ENCODE measurements at places on chromosomes 5 and 9. TPM values are rescaled to one million over a fixed set of nuclear protein-coding genes. Genes with fewer than 3 reads are reported as not detected.
A peak's percentile ranks its signal among the peaks of the same experiment; 100 is the strongest.

- H3K27ac ChIP-seq: no peak overlapping the region
- no peak overlapping the region for H3K4me3 ChIP-seq
- DNase-seq: no peak
- H3K36me3 ChIP-seq: no peaks in the 10 kb centered on the region
Measured at GRCh38 chr9:104269374-104269773, 175.3 kb downstream of the SMC2 start.

GRCh38 chr5:147037515-147038205 is 159.1 kb upstream of the PPP2R2B start:
- no peaks in the 10 kb centered on the region for H3K4me1 ChIP-seq
- H3K4me3 ChIP-seq: no peak overlapping the region
- H3K36me3 ChIP-seq: no peaks in the 10 kb centered on the region

DNA sequence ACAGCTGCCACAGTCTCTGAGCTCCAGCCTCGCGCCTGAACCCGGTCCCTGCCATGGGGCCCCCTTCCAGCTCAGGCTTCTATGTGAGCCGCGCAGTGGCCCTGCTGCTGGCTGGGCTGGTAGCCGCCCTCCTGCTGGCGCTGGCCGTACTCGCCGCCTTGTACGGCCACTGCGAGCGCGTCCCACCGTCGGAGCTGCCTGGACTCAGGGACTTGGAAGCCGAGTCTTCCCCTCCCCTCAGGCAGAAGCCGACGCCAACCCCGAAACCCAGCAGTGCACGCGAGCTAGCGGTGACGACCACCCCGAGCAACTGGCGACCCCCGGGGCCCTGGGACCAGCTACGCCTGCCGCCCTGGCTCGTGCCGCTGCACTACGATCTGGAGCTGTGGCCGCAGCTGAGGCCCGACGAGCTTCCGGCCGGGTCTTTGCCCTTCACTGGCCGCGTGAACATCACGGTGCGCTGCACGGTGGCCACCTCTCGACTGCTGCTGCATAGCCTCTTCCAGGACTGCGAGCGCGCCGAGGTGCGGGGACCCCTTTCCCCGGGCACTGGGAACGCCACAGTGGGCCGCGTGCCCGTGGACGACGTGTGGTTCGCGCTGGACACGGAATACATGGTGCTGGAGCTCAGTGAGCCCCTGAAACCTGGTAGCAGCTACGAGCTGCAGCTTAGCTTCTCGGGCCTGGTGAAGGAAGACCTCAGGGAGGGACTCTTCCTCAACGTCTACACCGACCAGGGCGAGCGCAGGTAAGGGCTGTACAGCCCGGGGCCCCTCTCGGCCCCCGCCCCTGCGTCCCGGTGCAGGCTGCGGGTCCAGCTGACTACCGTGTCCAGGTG is 509 bp downstream of the LVRN start:
- no peaks in the 10 kb centered on the region for H3K4me1 ChIP-seq
- H3K27me3 ChIP-seq: peaks cover 20% of the 10 kb centered on the region
- DNase-seq: peak; percentile 22
- peak overlapping the region; percentile 12 for H3K4me3 ChIP-seq

GRCh38 chr9:121071370-121071755 is 3.4 kb upstream of the CNTRL start:
- peak overlapping the region; percentile 27 for H3K27ac ChIP-seq
- no peaks in the 10 kb centered on the region for H3K4me1 ChIP-seq
- DNase-seq: no peak

DNA sequence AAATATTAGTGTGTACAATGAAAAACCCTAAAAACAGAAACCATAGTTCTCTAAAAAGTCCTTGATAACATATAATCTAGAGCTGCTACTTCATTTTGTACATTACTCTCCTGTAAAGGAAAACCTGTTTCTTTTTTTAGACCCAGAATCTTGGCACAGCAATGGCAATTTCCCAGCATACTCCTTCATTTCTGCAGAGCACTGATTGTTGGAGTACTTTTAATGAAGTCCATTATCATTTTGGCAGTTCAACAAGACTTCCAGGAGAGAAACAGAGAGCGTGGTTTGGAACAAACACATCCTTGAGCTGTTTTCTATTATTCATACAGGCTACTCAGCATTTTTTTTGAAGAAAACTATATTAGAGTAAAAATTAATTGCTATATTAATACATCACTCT is 22.7 kb upstream of the MROH2B start:
- no peaks in the 10 kb centered on the region for H3K27me3 ChIP-seq
- H3K36me3 ChIP-seq: no peaks in the 10 kb centered on the region
- DNase-seq: no peak
- no peak overlapping the region for H3K27ac ChIP-seq
- H3K4me1 ChIP-seq: no peaks in the 10 kb centered on the region
- no peak overlapping the region for H3K4me3 ChIP-seq

- DNase-seq: peak; percentile 86
- no peak overlapping the region for H3K27ac ChIP-seq
- no peak overlapping the region for H3K4me3 ChIP-seq
- H3K4me1 ChIP-seq: no peaks in the 10 kb centered on the region
- no peaks in the 10 kb centered on the region for H3K27me3 ChIP-seq
Measured at GRCh38 chr9:76634356-76635054, 129.7 kb upstream of the PCA3 start.

GRCh38 chr5:131981516-131981915 is 29.9 kb downstream of the ACSL6 start:
- H3K36me3 ChIP-seq: no peaks in the 10 kb centered on the region
- H3K4me3 ChIP-seq: no peak overlapping the region
- no peaks in the 10 kb centered on the region for H3K4me1 ChIP-seq
- H3K27ac ChIP-seq: no peak overlapping the region

GRCh38 chr5:102975457-102976182 is 144.3 kb downstream of the GIN1 start:
- peak overlapping the region; percentile 13 for H3K27ac ChIP-seq
- H3K4me3 ChIP-seq: no peak overlapping the region
- no peaks in the 10 kb centered on the region for H3K27me3 ChIP-seq
- DNase-seq: peak; percentile 67

DNA sequence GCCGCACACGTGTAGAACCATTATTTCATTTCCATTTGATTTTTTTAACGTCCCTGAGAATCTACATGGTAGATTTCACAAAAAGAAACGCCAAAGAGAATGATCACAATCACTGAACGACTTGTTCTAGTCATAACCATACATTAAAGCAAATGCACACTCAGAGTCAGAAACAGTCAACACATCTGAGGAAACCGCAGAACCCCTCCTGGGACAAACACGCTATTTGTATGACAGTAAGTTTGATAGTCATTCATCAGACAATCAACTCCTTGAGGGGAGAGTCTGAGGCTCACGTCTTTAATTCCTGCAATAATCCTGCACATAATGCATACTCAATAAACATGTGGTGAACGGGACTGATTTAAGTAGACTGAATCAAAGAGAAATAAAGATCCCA is 129.2 kb downstream of the MED27 start:
- peaks cover 5% of the 10 kb centered on the region for H3K4me1 ChIP-seq
- no peak for DNase-seq
- no peak overlapping the region for H3K4me3 ChIP-seq

DNA sequence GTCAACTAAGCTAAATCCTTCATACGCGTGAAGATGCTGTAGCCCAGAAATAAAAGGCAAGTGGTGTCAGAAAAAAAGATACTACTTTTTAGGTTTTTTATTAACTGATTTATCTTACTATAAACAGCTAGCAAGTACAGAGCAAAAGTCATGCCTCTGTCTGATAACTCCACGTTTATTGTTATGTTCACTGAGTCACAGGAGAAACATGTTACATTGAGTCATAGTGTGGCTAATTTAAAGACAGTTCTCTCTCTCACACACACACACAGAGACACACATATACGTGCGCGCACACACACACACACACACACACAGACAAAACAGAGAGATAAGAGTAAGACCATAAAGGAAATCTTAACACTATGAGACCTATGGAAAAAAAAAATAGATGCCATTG is 770.0 kb upstream of the CDH10 start:
- no peaks in the 10 kb centered on the region for H3K27me3 ChIP-seq
- no peak overlapping the region for H3K4me3 ChIP-seq
- no peaks in the 10 kb centered on the region for H3K36me3 ChIP-seq
- no peak for DNase-seq
- no peak overlapping the region for H3K27ac ChIP-seq

GRCh38 chr9:124747065-124747464 is 24.0 kb downstream of the NR6A1 start:
- H3K36me3 ChIP-seq: no peaks in the 10 kb centered on the region
- H3K27ac ChIP-seq: no peak overlapping the region
- H3K4me1 ChIP-seq: no peaks in the 10 kb centered on the region
- H3K4me3 ChIP-seq: no peak overlapping the region
- H3K27me3 ChIP-seq: no peaks in the 10 kb centered on the region
- no peak for DNase-seq

DNA sequence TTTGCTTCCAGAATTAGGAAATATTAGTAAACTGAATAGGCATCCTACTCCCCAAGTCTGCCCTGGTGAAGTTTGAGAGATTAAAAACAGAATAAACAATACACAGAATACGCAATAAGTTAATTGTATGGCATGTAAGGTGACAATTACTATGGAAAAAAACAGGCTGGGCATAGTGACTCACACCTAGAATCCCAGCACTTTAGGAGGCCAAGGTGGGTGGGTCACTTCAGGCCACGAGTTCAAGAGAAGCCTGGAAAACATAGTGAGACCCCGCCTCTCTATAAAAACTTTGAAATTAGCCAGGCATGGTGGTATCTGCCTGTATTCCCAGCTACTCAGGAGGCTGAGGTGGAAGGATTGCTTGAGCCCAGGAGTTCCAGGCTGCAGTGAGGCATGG is 64.2 kb upstream of the SUSD1 start:
- no peak overlapping the region for H3K27ac ChIP-seq
- no peak overlapping the region for H3K4me3 ChIP-seq
- no peak for DNase-seq
- H3K27me3 ChIP-seq: no peaks in the 10 kb centered on the region

DNA sequence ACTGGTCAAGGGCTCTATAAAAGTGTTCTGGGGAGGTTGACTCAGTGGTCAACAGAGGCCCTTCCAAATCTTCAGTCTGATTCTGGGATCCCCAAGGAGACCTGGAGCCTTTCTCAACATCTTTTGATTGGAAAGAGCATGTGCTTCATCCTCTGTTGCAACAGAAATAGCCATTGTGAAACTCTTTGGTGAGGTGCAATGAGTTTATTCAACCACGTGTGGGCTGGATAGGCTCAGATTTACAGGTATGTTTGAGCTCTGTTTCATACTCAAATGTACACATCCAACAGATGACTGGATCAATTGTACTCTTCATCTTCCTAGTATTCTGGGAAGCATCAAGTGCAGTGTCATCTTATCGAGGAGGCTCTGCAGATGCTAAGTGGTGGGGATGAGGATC is 60.5 kb downstream of the CTSL start:
- no peak overlapping the region for H3K27ac ChIP-seq
- no peak for DNase-seq
- no peaks in the 10 kb centered on the region for H3K4me1 ChIP-seq
- H3K27me3 ChIP-seq: no peaks in the 10 kb centered on the region
- H3K4me3 ChIP-seq: no peak overlapping the region

DNA sequence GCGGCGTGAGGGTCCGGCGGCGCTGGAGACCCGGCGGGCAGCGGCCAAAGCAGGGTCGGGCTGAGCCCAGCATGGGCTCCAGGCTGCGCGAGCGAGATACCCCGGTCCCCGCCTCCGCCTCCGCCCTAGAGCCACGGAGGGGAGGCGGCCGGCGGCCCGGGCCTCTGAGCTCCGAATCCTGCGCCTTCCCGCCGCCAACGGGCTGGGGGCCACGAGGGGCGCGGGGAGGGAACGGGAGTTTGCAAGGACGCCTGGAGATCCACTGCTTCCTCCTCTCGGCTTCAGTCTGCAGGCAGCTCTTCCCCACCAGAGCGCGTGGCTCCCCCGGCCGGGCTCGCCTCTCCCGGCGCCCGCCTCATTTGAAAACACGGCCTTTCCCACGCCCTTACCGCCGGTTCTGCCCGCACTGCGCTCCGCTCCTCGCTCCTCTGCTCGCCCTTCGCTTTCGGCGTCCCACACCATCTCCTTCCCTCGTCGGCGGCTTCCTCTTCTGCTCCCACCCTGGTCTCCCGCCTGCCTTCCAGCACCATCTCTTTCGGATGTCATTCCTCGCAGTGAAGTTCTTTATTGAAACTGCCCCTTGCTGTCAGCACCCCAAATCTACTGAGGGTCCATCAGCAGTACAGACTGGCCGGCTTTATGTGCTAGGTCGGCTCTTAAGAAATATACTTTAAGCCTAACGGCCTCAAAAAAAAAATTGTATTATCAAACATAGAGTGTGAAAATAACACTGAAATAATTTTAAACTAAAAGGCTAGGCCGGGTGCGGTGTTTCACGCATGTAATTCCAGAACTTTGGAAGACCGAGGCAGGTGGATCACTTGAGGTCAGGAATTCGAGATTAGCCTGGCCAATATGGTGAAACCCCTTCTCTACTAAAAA is 105.0 kb upstream of the FAM120A start:
- H3K36me3 ChIP-seq: no peaks in the 10 kb centered on the region
- peaks cover 6% of the 10 kb centered on the region for H3K27me3 ChIP-seq
- H3K4me3 ChIP-seq: no peak overlapping the region
- no peak overlapping the region for H3K27ac ChIP-seq
- DNase-seq: peak; percentile 9

Gene GADD45G
- 2.3 TPM for total RNA-seq

Gene BTNL8
- total RNA-seq: not detected

Gene OR1K1
- total RNA-seq: not detected

Gene SLC36A2
- not detected for total RNA-seq

Gene SLC25A2
- total RNA-seq: not detected

Gene GABBR2
- total RNA-seq: 0.33 TPM

Measured in fibroblast of lung (primary cell).